ENCODE measurements at places on chromosomes 1 and 21.

GRCh38 chr21:14480411-14481031 is 65.6 kb downstream of the SAMSN1 start:
- H3K27me3 ChIP-seq: no peaks in the 10 kb centered on the region
- no peak for DNase-seq
- no peaks in the 10 kb centered on the region for H3K36me3 ChIP-seq
- no peak overlapping the region for H3K4me3 ChIP-seq
- H3K4me1 ChIP-seq: no peaks in the 10 kb centered on the region

DNA sequence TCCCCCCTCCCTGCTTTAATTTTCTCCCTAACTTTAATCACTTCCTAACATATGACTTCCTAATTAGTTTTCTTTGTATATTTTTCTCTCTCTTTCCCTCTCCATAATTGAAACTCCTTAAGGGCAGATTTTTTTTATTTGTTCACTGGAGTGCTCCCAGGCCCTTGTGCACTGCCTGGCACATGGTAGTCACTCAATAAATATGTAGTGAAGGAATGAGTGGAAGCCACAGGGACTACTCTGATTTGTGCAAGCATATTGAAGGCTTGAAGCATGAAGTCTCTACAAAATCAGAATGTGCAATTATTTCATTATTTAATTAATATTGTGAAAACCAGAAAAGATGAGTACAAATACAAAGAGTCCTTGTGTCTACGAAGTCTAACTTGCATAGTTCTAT is 41.5 kb downstream of the SNX7 start:
- H3K4me3 ChIP-seq: no peak overlapping the region
- no peak overlapping the region for H3K27ac ChIP-seq
- no peaks in the 10 kb centered on the region for H3K27me3 ChIP-seq

- H3K4me3 ChIP-seq: no peak overlapping the region
- no peaks in the 10 kb centered on the region for H3K36me3 ChIP-seq
- peak overlapping the region; percentile 42 for H3K27ac ChIP-seq
- H3K27me3 ChIP-seq: no peaks in the 10 kb centered on the region
Measured at GRCh38 chr1:109490029-109490933, 3.6 kb upstream of the CYB561D1 start.

DNA sequence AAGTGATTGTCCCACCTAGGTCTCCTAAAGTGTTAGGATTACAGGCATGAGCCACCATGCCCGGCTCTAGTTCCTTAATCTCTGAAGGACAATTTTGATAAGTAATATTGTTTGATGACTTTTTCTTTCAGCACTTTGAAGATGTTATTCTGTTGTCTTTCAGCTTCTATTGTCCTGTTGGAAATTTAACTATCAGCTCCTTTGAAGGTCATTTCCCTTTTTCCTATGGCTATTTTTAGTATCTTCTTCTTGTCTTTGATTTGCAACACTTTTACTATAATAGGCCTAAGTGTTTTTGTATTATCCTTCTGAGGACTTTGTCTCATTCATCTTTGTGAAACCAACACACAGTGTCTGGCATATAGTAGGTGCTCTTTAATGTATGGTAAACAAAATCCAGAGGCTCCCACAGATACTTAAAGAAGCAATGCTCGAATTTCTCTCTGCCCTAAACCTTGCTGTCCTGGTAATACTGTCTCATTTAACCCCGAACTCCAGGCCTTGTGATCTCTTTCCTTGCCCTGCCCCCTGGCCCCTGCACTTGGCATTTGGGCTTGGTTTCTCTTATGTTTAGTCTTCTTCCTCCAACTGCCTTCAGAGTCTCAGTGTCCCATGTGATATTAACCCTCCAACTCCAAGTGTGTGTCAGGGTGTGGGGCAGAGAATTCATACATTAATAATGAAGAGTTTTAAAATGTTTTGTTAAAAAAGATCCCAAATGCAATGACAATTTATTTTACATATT is 19.0 kb upstream of the AGO1 start:
- no peaks in the 10 kb centered on the region for H3K27me3 ChIP-seq
- no peaks in the 10 kb centered on the region for H3K4me1 ChIP-seq
- no peak overlapping the region for H3K4me3 ChIP-seq
- H3K27ac ChIP-seq: no peak overlapping the region
- no peak for DNase-seq
- H3K36me3 ChIP-seq: peaks cover 5% of the 10 kb centered on the region

DNA sequence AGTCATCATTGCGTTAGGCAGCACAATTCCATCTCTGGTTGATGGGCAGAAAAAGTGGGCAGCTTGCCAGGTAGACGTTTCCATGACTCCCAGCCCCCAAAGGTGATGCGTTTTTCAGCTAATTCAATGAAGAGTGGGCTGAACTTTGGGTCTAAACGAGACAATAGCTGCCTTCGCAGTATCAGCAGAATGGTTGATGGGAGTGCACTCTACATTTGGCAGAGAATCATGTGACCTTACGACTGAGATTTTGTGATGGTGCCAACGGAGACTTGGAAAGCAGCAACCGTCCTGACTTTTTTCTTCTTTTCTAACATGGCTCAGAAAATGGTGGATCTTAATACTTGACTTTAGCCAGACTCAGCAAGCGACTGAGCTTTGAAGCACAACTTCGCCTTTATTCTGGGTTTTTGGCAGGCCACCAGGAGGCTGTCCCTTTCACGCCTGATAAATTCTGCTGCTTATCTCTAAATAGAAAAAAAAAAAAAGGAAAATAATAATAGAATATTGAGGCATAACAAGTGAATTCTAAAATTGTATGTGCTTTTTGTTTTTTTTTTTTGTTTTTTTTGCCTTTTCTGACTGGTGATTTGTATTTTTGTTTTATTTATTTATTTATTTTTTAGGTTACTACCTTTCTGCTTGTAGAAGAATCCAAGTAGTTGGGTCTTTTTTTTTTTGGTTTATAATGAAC is 804.8 kb downstream of the USP25 start:
- peak overlapping the region; percentile 87 for H3K27ac ChIP-seq
- H3K4me3 ChIP-seq: peak overlapping the region; percentile 74
- peak; percentile 75 for DNase-seq
- H3K36me3 ChIP-seq: no peaks in the 10 kb centered on the region

DNA sequence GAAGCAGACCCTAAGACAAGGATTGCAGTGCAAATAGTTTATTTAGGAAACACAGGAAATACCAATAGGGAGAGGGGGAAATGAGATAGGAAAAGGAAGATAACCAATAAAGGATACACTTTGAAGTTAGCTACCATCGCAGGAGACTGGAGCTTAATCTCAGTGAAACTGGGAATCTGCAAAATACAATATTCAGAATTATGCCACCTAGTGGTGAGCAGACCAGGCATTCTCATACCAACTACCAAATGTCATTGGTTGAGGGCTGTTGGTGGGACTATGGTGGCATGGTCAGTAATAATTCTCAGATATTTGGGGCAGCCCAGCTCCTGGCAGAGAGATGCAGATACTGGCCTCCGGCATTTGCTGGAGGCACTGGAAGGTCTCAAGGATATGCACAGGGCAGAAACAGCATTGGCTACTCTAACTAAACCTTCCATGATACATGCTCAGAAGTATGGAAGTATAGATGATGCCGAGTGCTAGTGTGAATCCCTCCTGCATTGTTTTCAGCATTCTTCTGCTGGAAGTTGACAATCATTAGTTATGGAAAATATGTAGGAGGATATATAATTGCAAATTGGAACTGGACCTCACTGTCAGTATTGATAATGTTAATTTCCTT is 11.8 kb upstream of the ZFP69B start:
- DNase-seq: no peak
- no peaks in the 10 kb centered on the region for H3K36me3 ChIP-seq
- no peaks in the 10 kb centered on the region for H3K4me1 ChIP-seq
- no peak overlapping the region for H3K4me3 ChIP-seq
- no peaks in the 10 kb centered on the region for H3K27me3 ChIP-seq

DNA sequence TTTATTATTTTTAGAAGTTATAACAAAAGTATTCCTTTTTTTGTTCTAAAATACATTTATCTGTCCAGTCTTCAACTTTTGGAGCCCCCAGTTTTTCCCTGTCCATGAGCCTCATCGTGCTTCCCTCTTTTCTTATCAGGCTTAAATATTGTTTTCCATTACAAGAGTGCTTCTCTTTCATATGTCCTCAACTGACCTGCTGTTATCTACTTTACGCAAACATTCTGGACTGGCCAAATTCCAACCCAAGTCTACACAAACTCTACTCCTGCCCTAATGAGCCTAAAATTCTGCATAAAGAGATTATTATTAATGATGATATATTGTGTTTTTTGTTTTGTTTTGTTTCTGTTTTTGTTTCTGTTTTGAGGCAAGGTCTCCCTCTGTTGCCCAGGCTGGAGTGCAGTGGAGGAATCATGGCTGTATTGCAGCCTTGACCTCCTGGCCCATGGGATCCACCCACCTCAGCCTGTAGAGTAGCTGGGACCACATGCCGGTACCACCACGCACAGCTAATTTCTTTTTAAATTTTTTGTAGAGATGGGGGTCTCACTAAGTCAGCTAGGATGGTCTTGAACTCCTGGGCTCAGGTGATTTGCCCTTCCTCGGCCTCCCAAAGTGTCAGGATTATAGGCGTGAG is 318.8 kb upstream of the NEGR1 start:
- no peak overlapping the region for H3K4me3 ChIP-seq
- H3K27me3 ChIP-seq: no peaks in the 10 kb centered on the region
- DNase-seq: no peak
- H3K27ac ChIP-seq: no peak overlapping the region
- H3K4me1 ChIP-seq: no peaks in the 10 kb centered on the region

- no peaks in the 10 kb centered on the region for H3K27me3 ChIP-seq
- DNase-seq: no peak
- no peaks in the 10 kb centered on the region for H3K4me1 ChIP-seq
- no peak overlapping the region for H3K4me3 ChIP-seq
- H3K27ac ChIP-seq: no peak overlapping the region
Measured at GRCh38 chr1:219160967-219161366, 12.7 kb upstream of the LYPLAL1 start.

DNA sequence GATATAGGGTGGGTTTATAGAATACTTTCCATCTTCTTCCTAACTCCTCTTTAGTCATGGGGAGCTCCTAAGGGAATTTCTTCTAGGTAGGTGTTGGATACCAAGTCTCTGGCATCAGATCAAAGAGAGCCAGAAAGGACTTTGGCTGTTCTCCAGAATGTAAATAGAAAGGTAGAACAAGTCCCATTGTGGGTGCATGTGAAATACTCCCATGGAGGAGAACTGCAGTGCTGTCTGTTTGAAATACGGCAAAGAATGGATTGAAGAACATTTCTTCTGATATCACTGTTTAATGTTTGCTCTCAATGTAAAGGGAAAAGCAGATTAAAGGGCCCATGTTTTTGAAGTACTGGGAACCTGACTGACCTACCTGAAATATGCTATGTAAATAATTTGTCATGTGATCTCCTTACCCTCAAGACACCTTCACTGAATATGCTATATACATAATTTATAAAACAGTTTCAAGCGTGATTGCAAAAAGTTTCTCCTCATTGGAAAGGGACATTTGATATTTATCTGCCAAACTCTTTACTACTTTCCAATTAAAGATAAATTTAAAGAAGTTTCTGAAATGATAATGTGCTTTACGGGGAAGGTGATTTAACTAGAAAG is 65.9 kb downstream of the LAMC1 start:
- DNase-seq: no peak
- H3K4me1 ChIP-seq: peaks cover 48% of the 10 kb centered on the region
- no peaks in the 10 kb centered on the region for H3K27me3 ChIP-seq
- no peak overlapping the region for H3K27ac ChIP-seq
- H3K36me3 ChIP-seq: no peaks in the 10 kb centered on the region

GRCh38 chr1:16926491-16927073 is 4.9 kb downstream of the CROCC start:
- H3K4me3 ChIP-seq: no peak overlapping the region
- no peaks in the 10 kb centered on the region for H3K27me3 ChIP-seq
- no peaks in the 10 kb centered on the region for H3K36me3 ChIP-seq

DNA sequence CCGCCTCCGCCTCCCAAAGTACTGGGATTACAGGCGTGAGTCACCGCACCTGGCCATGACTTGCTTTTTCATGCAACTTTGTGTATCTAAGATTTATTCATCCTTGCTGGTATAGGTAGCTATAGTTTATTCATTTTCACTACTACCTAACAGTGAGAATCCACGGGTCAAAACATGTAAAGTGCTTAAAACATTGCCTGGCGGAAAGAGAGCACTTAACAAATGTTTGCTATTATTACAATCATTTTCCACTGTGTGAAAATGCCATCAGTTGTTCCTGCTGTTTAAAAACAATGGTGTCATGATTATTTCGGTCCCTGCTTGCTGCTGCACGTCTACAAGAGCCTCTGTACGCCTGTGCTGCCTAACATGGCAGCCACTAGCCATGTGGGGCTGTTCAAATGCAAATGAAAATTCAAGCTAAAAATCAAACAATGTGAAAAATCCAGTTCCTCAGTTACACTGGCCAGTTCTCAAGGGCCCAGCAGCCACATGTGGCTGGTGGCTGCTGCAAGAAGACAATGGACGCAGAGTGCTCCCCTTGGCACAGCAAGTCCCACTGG is 65.1 kb downstream of the CLSTN1 start:
- no peaks in the 10 kb centered on the region for H3K27me3 ChIP-seq
- H3K27ac ChIP-seq: no peak overlapping the region
- no peak for DNase-seq
- H3K36me3 ChIP-seq: no peaks in the 10 kb centered on the region
- H3K4me1 ChIP-seq: peaks cover 10% of the 10 kb centered on the region

DNA sequence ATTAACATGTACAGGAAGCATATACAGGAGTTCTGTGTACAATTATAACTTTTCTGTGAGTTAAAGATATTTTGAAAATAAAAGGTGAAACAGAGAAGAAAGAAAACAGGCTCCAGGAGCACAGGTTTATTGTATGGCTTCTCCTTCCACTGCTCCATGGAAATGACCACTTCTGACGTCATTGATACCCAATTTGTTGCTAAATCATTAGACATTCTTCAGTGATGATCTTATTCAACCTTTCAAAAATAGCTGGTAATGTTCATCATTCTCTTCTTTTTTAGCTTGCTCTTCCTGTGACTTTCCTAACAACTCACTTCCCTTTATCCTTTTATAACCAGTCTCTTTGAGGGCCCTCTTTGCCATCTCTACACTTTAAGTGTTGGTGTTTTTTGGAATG is 77.8 kb downstream of the KCNK2 start:
- DNase-seq: no peak
- H3K36me3 ChIP-seq: no peaks in the 10 kb centered on the region
- no peak overlapping the region for H3K4me3 ChIP-seq
- no peaks in the 10 kb centered on the region for H3K27me3 ChIP-seq

DNA sequence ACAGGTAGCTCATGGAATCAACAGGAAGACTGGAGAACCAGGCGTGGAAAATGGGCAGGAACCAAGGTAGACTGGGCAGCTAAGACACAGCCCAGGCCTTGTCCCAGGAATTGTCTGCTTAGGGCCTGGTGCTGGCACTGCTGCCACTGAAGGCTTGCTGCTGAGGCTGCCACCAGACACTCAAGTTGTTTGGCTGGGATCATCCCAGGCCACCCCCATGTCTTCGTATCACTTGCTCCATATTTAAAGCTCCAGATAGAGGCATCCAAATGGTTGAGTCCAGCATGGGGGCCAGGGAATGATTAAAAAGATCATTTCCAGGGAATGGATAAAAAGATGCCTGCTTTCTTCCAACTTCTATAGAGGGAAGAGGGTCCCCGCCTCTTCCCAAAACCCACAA is 107.4 kb upstream of the GADD45A start:
- no peaks in the 10 kb centered on the region for H3K36me3 ChIP-seq
- DNase-seq: no peak
- no peaks in the 10 kb centered on the region for H3K27me3 ChIP-seq

GRCh38 chr1:64006276-64007051 is 197.0 kb upstream of the UBE2U start:
- H3K36me3 ChIP-seq: no peaks in the 10 kb centered on the region
- no peak overlapping the region for H3K4me3 ChIP-seq
- H3K27ac ChIP-seq: peak overlapping the region; percentile 10
- DNase-seq: no peak
- H3K27me3 ChIP-seq: no peaks in the 10 kb centered on the region
